Ureter (tissue), 1 donor: ENCODE measurements at places on chromosomes 11 and 22. TPM values are rescaled to one million over a fixed set of nuclear protein-coding genes. Genes with fewer than 3 reads are reported as not detected.

Gene FBLN1
- 286 TPM for total RNA-seq

Gene GNAZ
- total RNA-seq, result 10.7 TPM

Gene ARHGAP42
- total RNA-seq, result 32.6 TPM

Gene CALCA
- total RNA-seq, result not detected

Gene OR52J3
- not detected for total RNA-seq

Gene PLAAT3
- total RNA-seq, result 26.6 TPM

Gene KCNK7
- total RNA-seq, result 0.83 TPM

Gene OR11H1
- not detected for total RNA-seq

Gene DEUP1
- not detected for total RNA-seq

Gene C11orf97
- not detected for total RNA-seq
